Mesothelial cell of epicardium (in vitro differentiated cells): ENCODE measurements at places on chromosomes 11 and 22. TPM values are rescaled to one million over a fixed set of nuclear protein-coding genes. Genes with fewer than 3 reads are reported as not detected.

The OR5D18 gene
- total RNA-seq: not detected in 3 replicates

The KDM2A gene
- 135 to 142 TPM (median 138 TPM) in 3 replicates for total RNA-seq

The PDGFD gene
- 28.0 to 32.2 TPM (median 29.1 TPM) in 3 replicates for total RNA-seq

The SLC5A4 gene
- not detected in 3 replicates for total RNA-seq

The PANX3 gene
- total RNA-seq: not detected in 3 replicates
